SJCRH30 (cell line): ENCODE measurements at places on chromosomes 12 and 14. TPM values are rescaled to one million over a fixed set of nuclear protein-coding genes. Genes with fewer than 3 reads are reported as not detected.

DNA sequence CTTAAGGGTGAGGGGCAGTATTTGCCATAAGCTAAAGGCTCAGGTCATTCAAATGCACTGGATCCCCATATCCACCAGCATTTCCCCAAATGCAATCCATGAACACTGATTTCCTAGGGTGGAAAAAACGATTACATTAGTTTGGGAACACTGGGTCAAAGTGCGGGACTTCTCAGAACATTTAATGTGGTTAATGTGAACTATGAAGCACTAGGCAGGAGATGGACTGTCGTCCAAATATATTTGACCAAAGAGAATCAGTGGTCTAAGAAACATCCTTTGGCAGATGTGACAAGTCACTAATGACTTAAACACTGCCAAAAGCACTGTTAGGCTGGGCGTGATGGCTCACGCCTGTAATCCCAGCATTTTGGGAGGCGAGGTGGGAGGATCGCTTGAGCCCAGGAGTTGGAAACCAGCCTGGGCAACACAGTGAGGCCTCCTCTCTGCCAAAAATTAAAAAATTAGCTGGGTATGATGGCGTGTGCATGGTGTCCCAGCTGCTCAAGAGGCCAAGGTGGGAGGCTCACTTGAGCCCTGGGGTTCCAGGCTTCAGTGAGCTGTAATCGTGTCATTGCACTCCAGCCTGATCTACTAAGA lies 205.4 kb downstream of the CALM1 start:
- no peak for DNase-seq
- no peaks in the 10 kb centered on the region for H3K36me3 ChIP-seq
- H3K4me3 ChIP-seq: no peak overlapping the region
- H3K27ac ChIP-seq: no peak overlapping the region
- H3K27me3 ChIP-seq: no peaks in the 10 kb centered on the region
- peaks cover 11% of the 10 kb centered on the region for H3K4me1 ChIP-seq

DNA sequence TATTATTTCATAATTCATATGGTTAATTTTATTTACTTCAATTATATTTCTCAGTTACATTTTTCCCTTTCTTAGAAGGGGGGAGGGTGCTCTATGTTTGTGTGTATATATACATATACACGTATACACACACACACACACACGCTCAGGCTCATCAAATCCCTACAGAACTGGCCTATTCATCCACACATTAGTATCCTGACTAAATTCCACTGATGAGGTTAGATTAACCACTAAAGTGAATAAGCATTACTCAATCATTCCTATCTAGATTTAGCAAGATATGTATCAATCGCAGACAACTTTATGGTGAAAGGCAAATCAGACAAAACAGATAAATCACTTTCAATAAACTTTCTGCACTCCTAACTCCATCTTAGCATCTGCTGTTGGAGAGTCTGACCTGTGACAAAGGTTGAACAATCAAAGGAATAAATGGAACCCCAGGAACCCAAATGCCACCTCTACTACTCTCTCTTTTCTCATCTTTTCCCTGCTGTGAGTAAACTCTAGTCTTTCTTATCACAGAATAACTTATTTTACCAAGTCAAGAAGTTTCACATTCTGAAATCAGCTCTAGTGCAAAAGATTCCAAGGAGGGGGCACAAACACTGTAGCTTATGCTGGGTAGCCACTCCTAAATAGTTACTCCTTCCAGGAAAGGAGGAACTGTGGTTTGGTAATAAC lies 67.6 kb downstream of the RALGAPA1 start:
- no peak for DNase-seq

- no peak for DNase-seq
- no peak overlapping the region for H3K27ac ChIP-seq
- H3K4me3 ChIP-seq: no peak overlapping the region
- no peaks in the 10 kb centered on the region for H3K4me1 ChIP-seq
Measured at GRCh38 chr12:102950107-102950949, 7.1 kb upstream of the ASCL1 start.

DNA sequence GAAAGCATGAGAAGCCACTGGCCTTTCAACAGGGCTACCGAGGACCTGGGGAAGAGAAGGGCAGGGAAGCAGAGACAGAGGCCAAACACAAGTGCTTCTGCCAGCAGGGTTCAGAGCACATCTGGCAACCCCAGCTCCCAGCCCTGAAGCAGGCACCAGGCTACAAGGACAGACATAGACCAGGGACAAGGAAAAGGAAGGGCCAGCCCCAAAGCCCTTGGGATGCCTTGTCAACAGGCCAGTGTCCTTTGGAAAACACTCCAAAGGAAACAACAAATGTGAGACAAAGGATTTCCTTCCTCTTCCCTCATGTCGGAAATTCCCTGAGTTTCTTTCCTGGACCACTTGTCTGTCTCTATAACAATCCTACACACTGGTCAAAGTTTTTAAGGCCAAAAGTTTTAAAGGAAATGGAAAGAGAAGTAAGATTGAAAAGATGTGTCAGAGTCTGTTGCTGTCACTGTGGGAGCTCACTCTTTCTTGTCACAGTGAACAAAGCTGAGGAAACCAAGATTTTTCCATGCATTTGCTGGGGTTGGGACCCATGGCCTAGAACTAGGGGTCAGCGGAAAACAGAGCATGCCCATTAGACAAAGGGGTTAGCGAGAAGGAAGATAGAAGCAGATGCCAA lies 59.4 kb downstream of the TTC9 start:
- no peaks in the 10 kb centered on the region for H3K36me3 ChIP-seq
- DNase-seq: no peak
- no peak overlapping the region for H3K4me3 ChIP-seq
- no peaks in the 10 kb centered on the region for H3K4me1 ChIP-seq
- H3K27me3 ChIP-seq: no peaks in the 10 kb centered on the region

Gene GOLGA5
- 21.6 and 22.2 TPM in 2 replicates for total RNA-seq

DNA sequence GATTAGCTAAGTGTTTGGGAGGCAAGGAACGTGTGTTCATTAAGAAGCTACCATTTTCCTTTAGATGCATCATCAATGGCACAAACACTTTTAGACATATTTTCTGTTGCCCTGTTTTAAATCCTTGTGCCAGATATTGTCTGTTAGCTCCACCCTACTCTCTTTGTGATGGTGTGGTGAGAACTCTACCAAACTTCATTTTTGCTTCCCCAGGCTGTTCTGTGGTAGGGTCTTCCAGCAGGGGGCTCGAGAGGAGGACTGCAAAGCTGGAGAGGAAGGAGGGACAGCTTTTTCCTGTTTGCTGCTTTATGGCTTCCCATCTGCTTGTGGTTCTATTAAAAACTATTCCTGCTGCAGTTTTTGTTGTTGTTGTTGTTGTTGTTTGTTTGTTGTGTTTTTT lies 23.8 kb upstream of the STRAP start:
- no peaks in the 10 kb centered on the region for H3K27me3 ChIP-seq
- no peak for DNase-seq
- H3K4me1 ChIP-seq: no peaks in the 10 kb centered on the region
- no peak overlapping the region for H3K4me3 ChIP-seq
- no peaks in the 10 kb centered on the region for H3K36me3 ChIP-seq
- H3K27ac ChIP-seq: no peak overlapping the region

Gene CPNE8
- not detected in 2 replicates for total RNA-seq

- H3K27me3 ChIP-seq: no peaks in the 10 kb centered on the region
- no peaks in the 10 kb centered on the region for H3K36me3 ChIP-seq
- no peaks in the 10 kb centered on the region for H3K4me1 ChIP-seq
Measured at GRCh38 chr14:59677771-59678231, 101.2 kb upstream of the CCDC175 start.

GRCh38 chr12:32084753-32085152 lies 21.9 kb upstream of the BICD1 start:
- DNase-seq: no peak
- no peak overlapping the region for H3K27ac ChIP-seq
- peaks cover 15% of the 10 kb centered on the region for H3K4me1 ChIP-seq
- H3K4me3 ChIP-seq: no peak overlapping the region

DNA sequence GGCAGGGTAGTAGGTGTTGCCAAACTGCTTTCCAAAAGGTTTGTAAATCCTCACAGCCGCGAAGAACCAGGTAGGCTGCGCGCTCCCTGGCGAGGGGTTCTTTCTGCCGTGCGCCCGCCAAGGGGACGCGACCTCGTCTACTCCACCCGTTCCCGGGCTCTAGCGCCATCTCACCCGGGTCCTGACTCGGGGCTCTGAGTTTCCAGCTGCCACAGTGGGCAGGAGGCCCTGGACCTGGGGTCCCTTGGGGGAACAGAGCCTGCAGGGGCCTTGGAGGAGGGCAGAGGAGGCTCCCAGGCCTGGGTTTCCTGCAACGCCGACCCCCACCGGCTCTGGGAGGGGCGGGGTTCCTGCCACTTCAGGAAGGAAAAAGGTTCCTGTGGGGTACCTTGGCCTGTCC lies 706 bp downstream of the ANHX start:
- H3K4me3 ChIP-seq: no peak overlapping the region
- H3K4me1 ChIP-seq: no peaks in the 10 kb centered on the region
- no peaks in the 10 kb centered on the region for H3K36me3 ChIP-seq
- DNase-seq: no peak
- no peak overlapping the region for H3K27ac ChIP-seq

Gene LRP1-AS
- 1.1 and 1.3 TPM in 2 replicates for total RNA-seq

GRCh38 chr12:21350975-21351374 lies 16.3 kb upstream of the SLCO1A2 start:
- no peak overlapping the region for H3K27ac ChIP-seq
- no peaks in the 10 kb centered on the region for H3K36me3 ChIP-seq
- no peaks in the 10 kb centered on the region for H3K4me1 ChIP-seq

GRCh38 chr12:108921946-108922345 lies 42.1 kb downstream of the DAO start:
- no peak for DNase-seq
- no peaks in the 10 kb centered on the region for H3K36me3 ChIP-seq
- no peaks in the 10 kb centered on the region for H3K27me3 ChIP-seq

DNA sequence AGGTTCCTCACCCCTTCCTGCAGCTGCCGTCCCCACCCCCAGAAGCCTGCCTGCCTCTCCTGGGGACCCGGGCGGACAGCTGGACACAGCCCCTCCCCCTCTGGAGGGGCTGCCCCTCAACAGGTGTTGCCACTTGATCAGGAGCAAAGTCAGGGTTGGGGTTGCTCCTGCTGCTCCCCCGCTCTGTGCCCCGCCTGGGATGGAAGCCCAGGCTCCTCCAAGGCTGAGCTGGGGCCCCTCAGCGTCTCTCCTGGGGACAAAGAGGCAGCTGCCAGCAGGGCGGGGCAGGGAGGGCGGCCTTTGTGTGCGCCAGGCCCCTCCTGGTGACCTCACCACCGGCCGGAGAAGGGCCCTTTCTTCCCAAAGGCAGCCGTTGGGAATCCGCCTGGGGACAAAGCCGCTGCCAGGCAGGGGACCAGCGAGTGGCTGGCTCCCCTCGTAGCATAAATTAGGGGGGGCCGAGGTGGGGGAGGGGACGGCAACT lies 13.7 kb downstream of the TRMT61A start:
- H3K27ac ChIP-seq: peak overlapping the region; percentile 87
- peaks cover 48% of the 10 kb centered on the region for H3K4me1 ChIP-seq
- H3K36me3 ChIP-seq: no peaks in the 10 kb centered on the region

GRCh38 chr12:31756977-31757420 lies 28.2 kb upstream of the AMN1 start:
- no peaks in the 10 kb centered on the region; the same call in 1 of the 2 replicates for H3K4me1 ChIP-seq
- no peaks in the 10 kb centered on the region for H3K27me3 ChIP-seq
- H3K4me3 ChIP-seq: no peak overlapping the region
- DNase-seq: no peak

DNA sequence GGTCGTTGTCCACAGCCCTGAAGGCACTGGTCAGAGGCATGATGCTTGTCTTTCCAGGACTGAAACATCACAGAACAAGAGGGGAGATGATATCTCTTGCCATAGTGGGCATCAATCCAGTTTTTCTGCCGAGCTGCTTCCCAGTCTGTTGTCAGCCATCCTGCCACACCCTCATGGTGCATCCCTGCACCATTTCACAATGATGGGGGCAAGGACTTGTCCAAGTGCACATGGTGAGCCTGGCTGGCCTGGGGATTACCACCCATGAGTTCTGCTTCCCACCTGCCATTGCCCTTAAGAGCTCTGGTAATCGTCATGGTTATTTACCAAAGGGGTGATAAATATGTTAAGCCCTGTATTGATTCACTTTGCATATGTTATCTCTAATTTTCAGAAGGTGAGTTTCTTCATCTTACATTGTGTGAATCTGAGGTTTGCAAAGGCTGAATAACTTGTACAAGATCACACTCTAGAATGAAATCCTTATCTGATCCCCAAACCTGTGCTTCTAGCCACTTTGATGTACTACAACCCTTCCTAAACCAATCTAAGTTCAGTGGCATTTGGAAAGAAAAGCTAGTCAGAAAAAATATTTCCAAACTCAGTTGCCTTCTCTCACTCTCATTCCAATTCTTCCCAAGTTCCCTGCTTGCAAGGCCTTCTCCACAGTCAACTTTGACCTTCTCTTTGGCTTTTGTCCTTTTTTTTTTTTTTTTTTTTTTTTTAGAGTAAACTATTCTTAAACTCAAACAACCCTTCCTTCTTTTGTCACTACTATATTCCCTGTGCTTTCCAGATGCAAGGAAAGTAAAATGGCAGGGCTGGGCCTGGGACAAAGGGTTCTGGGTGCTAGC lies 2.3 kb downstream of the AVIL start:
- H3K4me1 ChIP-seq: no peaks in the 10 kb centered on the region; the same call in 1 of the 2 replicates
- no peak overlapping the region for H3K27ac ChIP-seq
- peak; percentile 69 for DNase-seq
- no peak overlapping the region for H3K4me3 ChIP-seq
- no peaks in the 10 kb centered on the region for H3K27me3 ChIP-seq
- peaks cover 26% of the 10 kb centered on the region for H3K36me3 ChIP-seq

DNA sequence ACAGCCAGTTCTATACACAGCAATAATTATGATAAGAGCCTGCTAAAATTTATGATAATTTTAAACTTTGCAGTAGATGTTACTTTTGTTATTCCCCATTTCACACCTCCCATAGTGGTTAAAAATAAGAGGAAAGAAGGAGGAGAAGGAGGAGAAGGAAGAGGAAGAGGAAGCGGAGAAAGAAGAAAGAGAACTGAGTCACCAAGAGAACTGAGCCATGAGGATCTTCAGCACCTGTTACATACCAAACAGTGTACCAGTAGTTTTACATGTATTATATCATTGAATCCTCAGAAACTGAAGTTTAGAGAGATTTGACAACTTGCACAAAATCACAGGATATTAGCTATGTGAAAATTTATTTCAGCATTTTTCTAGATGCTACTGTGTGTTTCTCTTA lies 3.9 kb downstream of the CD163 start:
- H3K4me1 ChIP-seq: no peaks in the 10 kb centered on the region
- no peaks in the 10 kb centered on the region for H3K27me3 ChIP-seq
- H3K4me3 ChIP-seq: no peak overlapping the region

Gene TC2N
- total RNA-seq: 0.26 and 0.41 TPM in 2 replicates

DNA sequence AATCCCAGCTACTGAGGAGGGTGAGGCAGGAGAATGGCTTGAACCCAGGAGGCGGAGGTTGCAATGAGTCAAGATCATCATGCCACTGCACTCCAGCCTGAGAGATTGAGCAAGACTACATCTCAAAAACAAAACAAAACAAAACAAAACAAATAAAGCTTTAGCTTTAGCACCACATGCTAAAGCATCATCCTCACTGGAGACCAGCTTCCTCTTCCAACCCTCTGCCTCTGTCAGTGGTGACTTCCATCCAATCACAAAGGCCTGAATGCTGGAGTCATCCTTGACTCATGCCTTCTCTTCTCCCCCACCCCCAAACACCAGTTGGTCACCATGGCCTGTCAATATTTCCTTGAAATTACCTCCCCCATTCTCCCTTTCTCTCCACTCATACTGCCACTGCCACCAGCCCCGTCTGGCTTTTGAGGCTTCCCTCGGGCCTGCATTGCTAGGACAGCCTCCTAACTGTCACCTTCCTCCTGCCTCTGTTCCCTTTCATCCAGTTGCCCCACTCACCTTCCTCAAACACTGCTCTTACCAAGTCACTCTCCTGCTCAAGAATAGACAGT lies 1.4 kb downstream of the ZNF385A start:
- H3K4me3 ChIP-seq: no peak overlapping the region
- no peaks in the 10 kb centered on the region for H3K27me3 ChIP-seq
- H3K27ac ChIP-seq: no peak overlapping the region
- no peaks in the 10 kb centered on the region; the same call in 1 of the 2 replicates for H3K36me3 ChIP-seq
